NCI-H1694 (cell line): ENCODE measurements at places on chromosomes 2 and 18.

DNA sequence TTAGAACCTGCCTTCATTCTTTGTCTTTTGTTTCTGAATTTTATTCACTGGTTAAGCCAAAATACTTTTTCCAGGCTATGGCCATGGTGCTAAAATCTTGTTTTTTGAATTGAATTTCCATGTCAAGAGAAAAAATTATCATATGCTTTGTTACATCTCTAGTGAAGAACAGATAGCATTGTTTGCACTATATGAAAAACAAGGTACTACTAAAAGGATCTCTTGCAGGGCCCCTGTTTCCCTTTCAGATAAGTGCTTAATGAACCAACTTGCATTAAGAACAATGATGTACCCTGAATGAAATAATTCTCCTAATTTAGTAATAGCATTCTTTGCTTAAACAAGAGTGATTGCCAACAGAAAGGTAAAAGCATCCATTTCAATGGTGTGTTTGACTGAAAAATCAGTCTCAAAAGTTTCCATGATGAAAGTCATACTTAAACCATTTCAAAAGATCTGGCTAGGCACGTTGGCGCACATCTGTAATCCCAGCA, 4.3 kb upstream of the MYL12B start:
- DNase-seq, result no peak

DNA sequence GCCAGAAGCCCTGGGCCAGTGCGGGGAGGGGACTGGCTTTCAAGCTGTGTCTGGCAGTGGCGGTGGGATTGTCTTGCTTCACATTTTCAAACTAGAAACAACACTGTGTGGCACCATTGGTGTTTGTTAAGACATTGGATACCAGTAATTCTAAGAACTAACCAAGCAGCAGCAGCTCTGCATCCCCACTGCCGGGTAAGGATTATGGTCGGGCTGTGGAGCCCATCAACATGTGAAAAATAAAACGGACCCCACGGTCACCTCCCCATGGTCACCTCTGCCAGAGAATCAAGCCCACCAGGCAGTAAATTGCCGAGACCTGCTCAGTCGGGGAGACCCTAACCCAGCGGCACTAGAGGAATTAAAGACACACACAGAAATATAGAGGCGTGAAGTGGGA, 65.3 kb downstream of the C18orf63 start:
- no peak for DNase-seq

DNA sequence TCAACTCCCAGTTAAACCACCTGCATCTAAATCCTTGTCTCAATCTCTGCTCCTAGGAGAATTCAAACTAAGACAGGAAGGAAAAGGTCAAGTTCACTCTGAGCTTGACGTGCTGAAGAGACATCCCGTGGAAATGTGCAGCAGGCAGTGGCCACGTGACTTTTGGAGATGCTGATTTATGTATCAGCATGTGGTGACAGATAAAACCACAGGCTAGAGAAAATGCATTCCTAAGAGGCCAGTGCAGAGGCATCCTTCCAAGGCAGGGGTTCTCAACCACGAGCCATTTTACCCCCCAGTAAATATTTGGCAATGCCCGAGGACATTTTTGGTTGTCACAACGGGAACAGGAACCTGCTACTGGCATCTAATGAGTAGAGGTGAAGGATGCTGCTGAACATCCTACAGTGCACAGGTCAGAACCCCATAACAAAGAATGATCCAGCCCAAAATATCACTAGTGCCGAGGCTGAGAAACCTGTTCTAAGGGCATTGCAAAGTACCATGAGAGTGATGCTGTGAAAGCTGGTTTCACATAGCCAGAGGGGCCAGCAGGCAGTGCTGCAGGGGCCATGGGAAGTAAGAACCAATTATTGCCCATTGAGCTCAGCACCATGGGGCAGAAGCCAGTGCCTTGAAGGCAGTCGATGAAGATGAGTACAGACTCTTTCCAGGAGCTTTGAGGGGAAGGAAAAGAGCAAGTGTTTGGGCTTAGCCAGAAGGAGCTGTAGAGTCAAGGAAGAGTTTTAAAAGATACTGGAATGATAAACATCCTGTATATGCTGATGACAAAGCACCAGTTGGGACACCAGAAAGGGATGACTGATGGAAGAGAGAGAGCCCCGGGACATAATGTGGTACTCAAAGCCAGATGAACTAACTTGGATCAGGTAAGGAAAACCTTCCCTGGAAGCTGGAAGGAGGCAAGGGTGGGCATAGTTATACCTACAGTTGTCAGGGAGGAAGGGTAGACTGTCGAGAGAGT, 174.6 kb downstream of the HAUS1 start:
- DNase-seq, result no peak

DNA sequence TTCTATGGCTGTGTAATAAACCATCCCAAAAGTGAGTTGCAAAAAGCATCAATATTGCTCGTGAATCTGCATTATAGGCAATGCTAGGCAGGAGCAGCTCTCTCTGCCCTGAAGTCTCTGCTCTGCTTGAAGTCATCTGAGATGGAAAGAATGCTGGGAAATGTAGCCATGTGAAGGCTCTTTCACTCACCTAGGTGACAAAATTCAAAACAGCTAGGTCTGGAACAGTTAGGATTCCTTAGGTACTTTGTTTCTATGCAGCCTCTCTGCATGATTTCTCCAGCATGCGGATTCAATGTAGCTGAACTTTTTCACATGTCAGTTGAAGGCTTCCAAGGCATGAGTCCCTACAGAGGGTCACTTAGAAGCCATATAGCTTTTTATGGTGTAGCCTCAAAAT, 1383.7 kb downstream of the LRP1B start:
- no peak for DNase-seq

GRCh38 chr2:160582490-160583145, 89.0 kb upstream of the RBMS1 start:
- DNase-seq, result no peak

DNA sequence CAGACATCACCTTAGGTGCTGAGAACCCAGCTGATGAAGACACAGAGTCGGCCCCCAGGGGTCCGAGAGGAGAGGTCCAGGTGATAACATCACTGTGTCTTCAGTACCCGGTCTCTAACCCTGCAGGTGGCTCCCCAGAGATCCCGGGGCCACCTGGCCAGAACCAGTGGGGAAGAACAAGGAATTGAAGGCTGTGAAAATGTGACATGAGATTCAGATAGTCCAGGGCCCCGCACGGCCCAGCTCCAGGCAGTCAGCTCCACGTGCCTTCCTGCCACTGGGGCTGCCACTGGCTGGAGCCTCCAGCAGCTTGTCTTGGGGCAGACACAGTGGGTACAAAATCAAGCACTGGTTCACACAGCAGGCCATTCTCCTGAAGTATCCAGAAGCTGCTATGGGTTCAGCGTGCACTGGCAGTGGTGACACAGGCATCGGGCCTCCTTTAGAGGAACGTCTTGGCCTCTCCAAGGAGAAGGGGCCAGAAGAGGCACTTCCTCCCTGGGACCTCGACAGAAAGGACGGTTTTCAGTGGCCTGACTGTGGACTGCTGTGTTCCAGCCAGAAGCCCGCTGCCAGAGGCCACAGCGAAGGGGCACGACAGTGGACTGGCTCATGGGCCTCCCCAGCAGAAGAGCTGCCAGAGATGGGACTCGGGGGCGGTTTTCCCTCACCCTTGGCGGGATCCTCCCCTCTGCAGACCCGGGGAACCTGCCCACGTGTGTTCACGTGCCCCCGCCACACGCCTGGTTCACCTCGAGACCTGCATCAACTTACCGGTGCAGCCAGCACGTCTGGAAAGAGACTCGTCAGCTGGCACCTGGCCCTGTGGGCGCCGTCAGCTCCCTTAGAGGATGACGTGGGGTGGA, 150.4 kb downstream of the HDAC4 start:
- DNase-seq, result no peak

DNA sequence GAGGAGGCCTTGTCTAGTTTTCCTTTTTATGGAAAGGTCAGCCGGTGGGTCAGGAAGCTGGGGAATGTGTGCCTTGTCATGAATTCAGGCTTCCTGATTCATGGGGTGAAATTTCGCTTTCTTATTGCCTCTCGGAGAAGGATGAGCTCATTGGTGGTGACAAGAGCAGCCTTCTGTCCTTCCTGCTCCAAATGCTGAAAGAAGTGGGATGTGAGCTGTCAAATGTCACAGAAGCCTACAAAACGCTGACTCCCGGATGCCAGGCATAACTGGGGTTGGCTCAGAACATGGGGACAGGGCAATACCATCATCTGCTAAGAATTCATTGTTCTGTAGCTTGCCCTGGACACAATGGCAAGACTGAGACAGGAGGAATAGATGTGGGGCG, 55.8 kb upstream of the FAM136A start:
- no peak for DNase-seq

DNA sequence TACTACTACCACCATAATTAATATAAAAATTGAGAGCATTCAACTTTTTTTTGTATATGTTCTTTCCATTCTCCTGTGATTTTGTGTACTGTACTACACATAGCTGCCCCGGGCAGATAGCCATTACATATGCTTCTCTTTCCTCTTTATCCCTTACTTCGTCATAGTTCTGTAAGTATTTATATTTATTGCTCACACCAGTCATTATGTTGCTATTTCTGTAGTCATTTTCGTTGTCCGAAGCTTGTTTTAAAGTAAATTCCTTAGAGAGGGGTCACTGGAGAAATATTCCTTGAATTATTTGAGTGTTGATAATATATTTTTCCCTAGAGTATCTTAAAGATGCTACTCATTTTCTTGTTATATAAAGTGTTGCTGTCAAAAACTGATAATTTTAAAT, 144.0 kb downstream of the CLIP4 start:
- DNase-seq, result no peak

DNA sequence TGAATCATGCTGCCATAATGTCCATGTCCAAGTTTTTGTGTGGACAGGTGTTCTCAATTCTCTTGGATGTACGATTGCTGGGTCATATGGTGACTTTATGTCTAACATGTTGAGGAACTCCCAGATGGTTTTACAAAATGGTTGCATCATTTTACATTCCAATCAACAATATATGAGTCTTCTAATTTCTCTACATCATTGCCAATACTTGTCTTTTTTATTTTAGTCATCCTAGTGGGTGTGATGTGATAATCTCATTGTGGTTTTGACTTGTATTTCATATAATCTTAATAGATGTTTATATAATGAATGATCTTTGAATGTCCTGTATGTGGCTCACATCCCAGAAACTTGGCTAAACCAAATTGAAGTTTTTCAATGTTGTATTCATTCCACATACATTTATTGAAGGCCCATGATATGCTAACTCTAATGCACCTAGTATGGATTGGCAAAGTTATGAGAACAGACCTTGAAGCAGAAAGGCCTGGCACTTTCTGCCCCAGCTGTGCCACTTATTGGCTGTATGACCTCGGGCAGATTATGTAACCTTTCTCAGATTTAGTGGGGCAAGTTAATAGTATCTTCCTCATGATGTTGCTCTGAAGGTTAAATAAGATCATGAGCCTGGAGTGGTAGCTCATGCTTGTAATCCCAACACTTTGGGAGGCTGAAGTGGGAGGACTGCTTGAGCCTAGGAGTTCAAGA, 205.4 kb downstream of the RAB3GAP1 start:
- DNase-seq, result no peak

GRCh38 chr2:239026711-239027361, 179.0 kb downstream of the TWIST2 start:
- DNase-seq, result no peak

GRCh38 chr18:48562075-48562474, 23.2 kb downstream of the CTIF start:
- no peak for DNase-seq

DNA sequence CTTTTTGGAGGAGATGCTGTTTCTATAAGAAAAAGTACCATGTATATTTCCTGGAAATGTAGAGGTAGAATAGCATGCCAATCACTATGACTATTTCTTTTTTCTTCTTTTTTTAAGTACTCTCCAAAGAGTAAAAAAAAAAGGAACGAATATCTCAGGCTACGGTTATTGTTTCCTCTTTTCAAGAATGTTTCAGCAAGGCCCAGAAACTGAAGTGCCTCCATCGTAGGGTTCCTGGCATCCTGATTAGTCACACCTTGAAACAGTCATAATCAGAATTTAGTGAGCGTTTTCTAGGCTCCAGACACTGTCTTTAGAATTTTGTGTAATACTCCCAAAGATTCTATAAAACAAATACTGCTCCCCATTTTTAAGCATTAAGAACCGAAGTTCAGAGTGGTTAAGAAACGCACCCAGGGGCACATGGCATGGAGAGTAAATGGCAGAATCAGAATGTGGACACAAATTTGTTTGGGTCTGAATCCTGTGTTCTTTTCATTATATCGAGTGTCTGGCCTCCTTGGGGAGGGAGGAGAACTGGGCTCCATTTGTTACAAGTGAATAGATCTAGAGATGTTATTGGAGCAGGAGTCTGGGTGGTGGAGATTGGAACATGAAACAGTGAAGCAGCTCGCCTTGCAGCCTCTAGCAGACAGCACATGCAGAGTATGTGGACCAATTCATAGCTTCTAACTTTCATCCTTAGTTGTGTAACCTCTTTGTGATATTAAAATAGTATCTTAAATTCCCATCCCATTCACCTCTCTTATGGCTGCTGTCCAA, 26.7 kb downstream of the ZEB2 start:
- DNase-seq, result no peak

GRCh38 chr2:240642806-240643092, 17.5 kb downstream of the GPR35 start:
- DNase-seq, result no peak

DNA sequence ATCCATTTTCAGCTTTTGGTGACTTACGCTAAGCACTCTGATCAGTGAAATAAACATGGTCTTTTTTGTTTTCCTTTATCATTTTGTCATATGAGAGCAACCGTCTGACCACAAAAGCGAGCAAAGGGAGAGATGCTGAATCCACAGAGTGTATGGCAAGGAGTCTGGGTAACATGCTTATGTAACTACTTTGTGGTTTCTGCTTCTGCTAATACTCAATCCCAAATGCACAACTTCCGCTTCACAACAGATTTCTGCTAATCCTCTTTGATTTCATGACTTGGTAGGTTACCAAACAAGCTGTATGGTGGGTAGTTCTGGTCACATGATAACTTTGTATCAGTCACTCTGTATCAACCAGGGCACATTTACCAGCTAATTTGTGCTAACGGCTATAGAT, 908.4 kb upstream of the CRIM1 start:
- no peak for DNase-seq

DNA sequence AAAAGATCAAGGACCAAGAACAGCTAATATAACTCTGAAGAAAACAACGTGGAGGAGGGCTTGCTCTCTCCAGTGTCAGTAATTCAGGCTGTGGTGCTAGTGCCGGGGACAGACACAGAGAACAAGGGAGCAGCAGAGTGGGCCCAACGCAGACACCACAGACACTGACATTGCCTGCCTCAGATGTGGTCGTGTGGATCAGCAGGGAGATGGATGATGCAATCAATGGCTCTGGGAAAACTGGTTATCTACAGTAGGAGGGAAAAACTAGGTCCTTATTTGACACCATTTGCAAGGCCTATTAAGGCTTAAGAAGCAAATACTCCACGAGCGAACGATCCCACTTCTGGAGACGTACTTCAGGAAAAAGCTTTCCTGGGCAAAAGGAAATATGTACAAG, 36.1 kb downstream of the HDLBP start:
- DNase-seq, result no peak

GRCh38 chr2:214064471-214064870, 346.4 kb upstream of the VWC2L start:
- DNase-seq, result no peak

DNA sequence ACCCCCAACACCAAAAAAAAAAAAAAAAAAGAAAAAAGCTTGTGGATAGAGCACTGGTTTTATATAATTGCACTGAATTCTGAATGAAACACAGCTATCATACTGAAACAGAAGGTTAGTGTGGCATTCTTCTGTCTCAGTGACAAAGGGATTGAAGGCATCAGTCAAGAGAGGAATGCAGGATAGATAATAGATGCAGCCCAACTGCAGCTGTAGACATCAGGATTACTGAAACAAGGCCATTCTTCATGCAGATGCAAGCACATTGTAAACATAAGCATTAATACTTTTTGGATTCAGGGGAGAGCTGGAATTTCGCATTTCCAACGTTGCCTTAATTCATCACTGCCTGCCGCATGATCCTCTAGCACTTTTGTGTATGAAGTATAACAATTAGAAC, 897.4 kb upstream of the KLHL29 start:
- no peak for DNase-seq
